Activated naive CD8-positive, alpha-beta T cell treated with anti-CD3 and anti-CD28 coated beads, Interleukin-2, amount 10 ng/mL, durations not matched to agents 7 days and 5 days (primary cell): ENCODE measurements at places on chromosomes 1 and 21. TPM values are rescaled to one million over a fixed set of nuclear protein-coding genes. Genes with fewer than 3 reads are reported as not detected.

Gene OR10J1
- not detected for total RNA-seq

Gene SLFNL1
- 0.55 TPM for total RNA-seq

Gene BATF3
- total RNA-seq, result 13.2 TPM

DNA sequence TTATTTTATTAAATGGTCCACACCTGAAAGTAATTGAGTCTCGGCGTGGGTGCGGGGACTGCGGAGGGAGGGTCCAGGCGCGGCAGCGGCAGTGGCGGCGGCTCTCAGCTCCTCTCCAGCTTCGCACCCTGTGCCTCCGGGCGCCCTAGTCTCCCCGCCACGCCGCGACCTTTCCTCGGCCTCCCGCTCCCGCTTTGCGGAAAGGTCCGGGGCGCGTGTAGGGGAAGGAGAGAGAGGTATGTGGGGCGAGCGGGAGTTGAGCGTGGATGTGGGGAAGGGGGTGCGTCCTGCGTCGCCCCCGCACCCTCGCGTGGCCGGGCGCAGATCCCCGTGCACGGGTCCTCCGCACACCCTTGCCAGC is 13.4 kb upstream of the ALX3 start:
- no peak for DNase-seq

GRCh38 chr1:37410815-37411214 is 63.6 kb upstream of the ZC3H12A start:
- peak; percentile 44 for DNase-seq

DNA sequence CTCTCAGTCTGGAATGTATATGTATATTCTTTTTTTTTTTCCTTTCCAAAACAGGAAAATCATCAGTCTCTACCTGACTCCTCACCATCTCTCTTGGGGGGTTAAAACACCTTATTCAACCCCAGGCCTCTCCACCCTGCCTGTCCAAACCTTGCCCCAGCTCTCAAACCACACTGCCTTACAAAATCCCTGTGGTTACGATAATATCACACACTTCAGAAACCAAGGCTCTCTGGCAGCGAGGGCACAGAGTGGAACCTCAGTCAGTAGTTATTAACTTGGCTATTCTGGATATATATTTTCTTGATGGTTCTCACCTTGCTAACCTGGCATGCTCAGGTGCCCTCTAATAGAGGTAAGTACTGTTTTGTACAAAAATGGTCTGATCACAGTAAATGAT is 24.7 kb downstream of the KIAA0040 start:
- DNase-seq, result no peak
